ENCODE measurements at places on chromosomes 7 and 10.
A peak's percentile ranks its signal among the peaks of the same experiment; 100 is the strongest.

DNA sequence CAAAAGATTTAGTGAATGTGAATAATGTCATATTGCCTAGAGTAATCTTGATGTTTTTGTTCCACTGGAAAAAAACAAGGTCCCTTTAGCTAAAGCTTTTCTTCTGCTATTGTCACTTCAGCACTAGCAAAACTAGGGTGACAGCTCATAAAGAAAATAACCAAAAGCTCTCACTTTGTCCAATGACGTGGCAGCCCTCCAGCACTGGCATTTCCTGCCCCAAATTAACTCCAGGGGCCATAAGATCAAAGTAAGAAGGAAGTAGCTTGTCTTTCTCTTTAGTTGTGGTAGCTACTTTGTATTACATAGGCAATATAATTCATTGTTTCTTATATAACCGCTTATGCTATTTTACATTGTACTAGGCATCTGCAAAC, 47.3 kb downstream of the LRRN3 start:
- peak; percentile 62 for DNase-seq

GRCh38 chr10:76944640-76945039, 693.0 kb downstream of the KCNMA1 start:
- DNase-seq: no peak

- no peak for DNase-seq
Measured at GRCh38 chr10:98556061-98556460, 109.3 kb upstream of the HPS1 start.

DNA sequence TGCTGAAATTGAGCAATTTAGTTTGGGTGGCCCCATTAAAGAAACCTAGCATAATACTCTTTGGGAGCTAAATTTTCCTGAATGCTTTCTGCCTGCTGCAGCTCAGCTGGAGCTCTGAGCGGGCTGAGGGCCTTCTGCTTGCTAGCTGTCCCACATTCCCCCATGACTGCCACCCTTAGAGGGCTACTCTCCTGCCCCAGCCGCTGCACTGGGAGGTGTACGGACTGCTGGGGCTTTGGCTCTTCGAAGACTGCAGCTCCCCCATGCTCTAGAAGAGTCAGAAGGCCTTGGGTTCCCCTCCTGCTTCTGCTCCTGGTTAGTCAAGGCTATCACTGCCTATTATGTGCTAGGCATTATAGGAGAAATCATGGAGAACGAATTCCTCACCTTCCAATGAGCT, 31.5 kb downstream of the BLVRA start:
- no peak for DNase-seq

GRCh38 chr10:87658858-87659555, 671 bp upstream of the PAPSS2 start:
- DNase-seq: no peak

GRCh38 chr7:25455683-25456251, 227.5 kb upstream of the NPVF start:
- DNase-seq: no peak

GRCh38 chr7:92730808-92731207, 105.6 kb downstream of the CDK6 start:
- DNase-seq: no peak

- DNase-seq: no peak
Measured at GRCh38 chr7:131483586-131483985, 72.8 kb downstream of the PODXL start.

DNA sequence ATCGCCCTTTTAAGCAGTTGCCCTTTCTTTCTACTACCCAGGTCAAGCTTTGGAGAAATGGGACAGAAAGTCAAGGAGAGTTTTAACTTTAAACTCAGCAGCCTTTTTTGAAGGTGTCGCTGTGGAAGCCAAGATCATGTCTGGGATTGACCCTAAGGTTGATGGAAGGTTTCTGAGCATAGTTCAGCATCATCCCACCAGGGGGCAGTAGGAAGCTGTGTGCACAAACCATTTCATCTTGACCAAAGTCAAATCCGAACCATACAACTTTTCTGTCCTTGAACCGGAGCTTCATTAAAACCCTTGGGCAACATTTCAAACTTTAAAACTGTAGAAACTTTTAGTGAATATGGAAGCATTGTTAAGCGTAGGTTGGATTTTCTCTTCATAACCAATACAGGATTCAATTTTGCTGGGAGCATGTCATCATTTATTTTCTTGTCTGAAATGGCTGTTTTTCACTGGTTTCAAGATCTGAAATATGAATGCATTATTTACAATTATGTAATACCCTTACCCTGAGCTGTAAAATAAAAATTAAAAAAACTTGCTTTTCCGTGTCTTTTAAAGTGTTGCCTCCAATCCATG, 214.4 kb upstream of the KIAA1217 start:
- DNase-seq: peak; percentile 8

- no peak for DNase-seq
Measured at GRCh38 chr10:114024876-114025610, 18.6 kb upstream of the ADRB1 start.

- no peak for DNase-seq
Measured at GRCh38 chr10:45557275-45557905, 115.2 kb downstream of the ZFAND4 start.

DNA sequence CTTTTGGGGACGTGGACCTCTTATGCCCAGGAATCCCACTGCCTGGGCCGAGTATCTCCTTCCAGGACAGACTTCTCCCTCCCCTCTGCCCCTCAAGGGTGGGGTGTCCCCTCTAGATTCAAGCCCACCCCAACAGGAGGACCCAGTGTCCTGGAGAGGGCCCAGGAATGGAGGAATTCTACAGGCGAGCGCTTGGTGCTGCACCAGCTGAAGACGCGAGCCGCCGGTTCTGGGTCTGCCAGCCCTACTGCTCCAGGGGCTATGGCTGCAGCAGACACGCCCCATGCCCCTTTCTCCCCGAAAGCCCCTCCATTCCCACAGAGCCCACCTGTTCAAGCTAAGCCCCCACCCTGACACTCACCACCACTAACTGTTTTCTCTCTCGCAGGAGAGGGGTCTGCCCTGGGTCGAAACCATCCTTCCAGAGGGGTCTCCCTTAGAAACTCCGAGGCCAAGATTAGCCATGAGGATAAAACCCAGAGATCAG, 8.6 kb downstream of the CRYGN start:
- DNase-seq: no peak

- no peak for DNase-seq
Measured at GRCh38 chr7:152522571-152523067, 86.8 kb upstream of the KMT2C start.

Data from HCT116 (cell line).